ENCODE measurements at places on chromosomes 4 and X.

GRCh38 chrX:44224760-44225159 lies 118.7 kb downstream of the EFHC2 start:
- DNase-seq = no peak

DNA sequence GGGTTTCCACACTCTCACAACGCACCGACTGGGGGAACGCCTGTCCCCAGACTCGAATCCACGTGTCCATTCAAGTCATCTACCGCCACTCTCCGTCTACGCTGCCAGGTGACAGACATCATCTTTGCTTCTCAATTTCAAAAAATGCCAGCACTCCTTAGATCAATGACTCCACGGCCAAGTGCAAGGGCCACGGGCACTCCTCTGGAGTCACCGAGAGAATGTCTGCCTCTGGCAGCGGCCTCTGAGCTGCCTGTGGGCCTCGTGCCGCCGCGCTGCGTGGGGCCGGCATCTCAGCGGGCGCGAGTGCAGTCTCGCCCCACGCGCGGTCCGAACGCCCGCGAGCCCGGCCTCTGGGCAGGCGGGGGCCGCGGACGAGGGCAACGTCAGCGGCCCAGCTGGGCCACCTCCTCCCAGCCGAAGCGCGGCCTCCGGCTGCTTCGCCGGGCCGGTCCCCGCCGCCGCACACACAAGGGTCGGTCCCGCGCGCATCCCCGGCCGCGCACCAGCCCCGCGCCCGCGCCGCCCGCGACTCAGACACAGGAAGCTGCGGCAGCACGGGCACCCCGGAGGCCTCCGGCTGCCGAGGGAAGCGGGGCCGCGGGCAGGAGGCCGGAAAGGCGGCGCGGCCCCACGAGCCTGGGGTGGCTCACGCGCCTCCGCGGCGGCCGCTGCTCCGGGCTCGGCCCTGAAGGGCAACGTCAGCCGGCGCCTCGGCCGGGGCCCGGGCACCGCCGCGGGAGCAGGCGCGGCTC lies 450 bp downstream of the ACSL1 start:
- DNase-seq = peak; percentile 64

- DNase-seq = no peak
Observed at GRCh38 chr4:41512596-41512995, 25.4 kb upstream of the LIMCH1 start.

GRCh38 chr4:122823476-122823875 lies 3.2 kb upstream of the FGF2 start:
- no peak for DNase-seq

DNA sequence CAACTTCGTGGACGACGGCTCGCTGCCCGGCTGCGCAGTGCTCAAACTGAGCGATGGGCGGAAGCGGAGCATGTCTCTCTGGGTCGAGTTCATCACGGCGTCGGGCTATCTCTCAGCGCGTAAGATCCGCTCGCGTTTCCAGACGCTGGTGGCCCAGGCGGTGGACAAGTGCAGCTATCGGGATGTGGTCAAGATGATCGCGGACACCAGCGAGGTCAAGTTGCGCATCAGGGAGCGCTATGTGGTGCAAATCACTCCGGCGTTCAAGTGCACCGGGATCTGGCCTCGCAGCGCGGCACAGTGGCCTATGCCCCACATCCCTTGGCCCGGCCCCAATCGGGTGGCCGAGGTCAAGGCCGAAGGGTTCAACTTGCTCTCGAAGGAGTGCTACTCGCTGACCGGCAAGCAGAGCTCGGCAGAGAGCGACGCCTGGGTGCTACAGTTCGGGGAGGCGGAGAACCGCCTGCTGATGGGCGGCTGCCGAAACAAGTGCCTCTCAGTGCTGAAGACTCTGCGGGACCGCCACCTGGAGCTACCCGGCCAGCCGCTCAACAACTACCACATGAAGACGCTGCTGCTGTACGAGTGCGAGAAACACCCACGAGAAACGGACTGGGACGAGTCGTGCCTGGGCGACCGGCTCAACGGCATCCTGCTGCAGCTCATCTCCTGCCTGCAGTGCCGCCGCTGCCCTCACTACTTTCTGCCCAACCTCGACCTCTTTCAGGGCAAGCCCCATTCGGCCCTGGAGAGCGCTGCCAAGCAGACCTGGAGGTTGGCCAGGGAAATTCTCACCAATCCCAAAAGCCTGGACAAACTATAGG lies 1.5 kb downstream of the MAB21L2 start:
- no peak for DNase-seq

- no peak for DNase-seq
Observed at GRCh38 chr4:113919611-113920010, 59.8 kb downstream of the ARSJ start.

GRCh38 chr4:14562901-14563300 lies 439.4 kb upstream of the CPEB2 start:
- DNase-seq = no peak

DNA sequence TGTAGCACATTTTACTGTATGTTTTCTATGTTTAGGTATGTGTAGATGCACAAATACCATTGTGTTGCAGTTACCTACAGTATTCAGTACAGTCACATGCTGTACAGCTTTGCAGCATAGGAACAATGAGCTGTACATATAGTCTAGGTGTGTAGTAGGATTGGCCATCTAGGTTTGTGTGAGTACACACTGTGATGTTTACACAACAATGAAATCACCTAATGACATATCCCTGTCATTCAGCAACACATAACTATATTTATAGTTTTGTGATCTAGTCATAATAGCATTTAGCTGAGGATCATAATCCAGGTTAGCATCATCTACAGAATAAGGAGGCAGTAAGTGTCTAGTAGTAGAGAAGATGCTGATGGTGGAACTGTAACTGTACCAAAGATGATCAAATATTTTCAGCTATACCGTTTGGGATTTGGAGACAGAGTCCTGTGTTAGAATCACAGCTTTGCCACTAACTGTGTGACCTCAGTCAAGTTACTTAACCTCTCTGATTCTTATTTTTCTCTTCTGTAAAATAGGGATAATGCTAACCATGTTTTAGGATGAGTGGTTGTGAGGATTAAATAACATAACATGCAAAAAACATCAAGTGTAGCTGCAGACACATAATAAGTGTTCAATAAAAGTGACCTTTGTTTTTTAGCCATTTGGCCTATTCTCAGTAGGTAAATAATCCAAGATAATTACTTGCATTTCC lies 73.3 kb downstream of the LIMCH1 start:
- DNase-seq = no peak

- no peak for DNase-seq
Observed at GRCh38 chr4:125191232-125191631, 123.5 kb upstream of the FAT4 start.

GRCh38 chr4:139884438-139884837 lies 218.8 kb downstream of the MGST2 start:
- DNase-seq = no peak

DNA sequence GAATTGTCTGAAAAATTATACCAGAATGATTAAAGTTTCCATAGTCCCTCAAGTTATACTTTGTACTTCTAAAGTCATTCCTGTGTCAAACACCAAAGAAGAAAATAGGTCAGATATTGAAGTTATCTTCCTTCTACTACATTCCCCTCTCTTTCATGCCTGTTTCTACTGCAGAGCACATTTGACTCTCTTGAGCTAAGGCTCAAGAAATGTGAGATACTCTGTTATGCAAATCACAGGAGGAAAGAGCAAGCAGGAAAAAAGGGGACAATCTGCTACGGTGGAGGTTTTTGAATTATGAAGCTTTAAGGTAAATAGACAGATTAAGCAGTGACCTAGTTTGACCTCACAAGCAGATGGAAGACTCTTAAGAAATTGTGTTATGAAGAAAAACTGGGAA lies 198.9 kb upstream of the LDB2 start:
- DNase-seq = no peak

DNA sequence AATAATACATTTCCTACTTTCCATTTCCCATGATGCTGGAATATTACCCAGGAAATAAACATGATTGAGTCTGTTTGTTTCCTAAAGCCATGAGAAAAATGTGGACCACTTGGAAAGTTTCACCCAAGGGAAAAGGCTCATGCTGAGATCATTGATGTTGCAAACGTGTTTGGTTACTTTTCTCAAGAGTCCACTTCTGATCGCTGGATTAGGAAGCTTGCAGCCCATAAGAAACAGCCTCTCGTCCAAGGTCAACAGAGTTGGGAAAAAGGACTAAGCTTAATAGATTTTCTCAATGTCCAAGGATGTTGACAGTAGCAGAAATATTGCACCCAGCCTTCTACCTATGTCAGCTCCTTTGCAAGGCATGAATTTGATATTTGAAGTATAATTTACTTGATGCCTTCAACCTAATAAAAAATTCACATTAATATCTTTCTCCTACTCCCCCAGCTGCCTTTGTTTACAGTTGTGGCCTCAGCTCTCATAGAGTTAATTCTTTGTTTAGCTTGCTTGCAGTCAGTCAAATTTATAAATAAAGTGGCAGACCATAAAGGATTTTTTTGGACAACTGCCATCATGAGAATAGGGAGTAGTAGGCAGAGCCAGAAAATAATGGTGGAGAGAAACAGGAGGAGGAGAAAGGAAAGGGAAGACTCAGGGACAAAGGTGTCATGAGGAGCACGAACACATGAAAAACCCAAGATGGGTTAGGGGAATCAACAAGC lies 65.6 kb upstream of the BLTP1 start:
- no peak for DNase-seq

DNA sequence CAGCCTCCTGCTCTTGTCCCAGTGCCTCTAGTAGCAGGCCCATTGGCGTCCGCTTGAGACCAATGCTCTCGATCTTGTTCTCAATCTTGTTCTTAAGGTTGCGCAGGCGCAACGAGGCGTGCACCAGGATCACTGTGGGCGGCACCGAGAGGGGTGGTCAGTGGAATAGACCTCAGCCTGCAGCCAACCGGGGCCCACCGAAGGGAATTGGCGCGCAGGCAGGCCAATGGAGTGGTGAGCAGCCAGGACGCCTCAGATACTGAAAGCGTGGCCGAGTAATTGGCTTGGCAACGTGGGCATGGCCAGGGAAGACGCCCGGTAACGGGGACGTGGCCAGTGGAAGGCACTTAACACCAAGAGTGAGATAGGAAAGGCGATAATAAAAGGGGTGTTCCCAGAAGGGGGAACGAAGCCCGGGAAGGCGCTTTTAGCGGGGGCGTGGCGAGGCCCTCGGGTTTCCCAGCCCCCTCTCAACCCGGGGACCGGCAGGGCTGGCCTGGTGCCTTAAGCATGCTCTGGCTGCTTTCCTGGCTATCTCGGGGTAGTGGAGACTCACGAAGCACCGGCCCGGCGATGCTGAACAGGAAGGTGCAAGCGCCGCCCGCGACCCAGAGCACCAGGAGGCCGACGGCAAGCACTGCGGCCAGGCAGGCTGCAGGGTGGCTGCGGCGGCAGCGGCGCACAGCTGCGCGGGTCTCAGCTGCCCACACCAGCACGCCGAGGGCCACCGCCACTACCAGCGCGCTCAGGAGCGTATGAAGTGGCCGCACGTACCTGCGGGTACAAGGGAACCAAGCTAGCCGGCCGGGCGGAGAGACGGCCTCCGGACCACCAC lies 1.7 kb downstream of the PRAF2 start:
- DNase-seq = no peak

All from CD4-positive, alpha-beta T cell treated with Interleukin-6 for 4 hours (primary cell).